ENCODE measurements at places on chromosomes 4 and X.

DNA sequence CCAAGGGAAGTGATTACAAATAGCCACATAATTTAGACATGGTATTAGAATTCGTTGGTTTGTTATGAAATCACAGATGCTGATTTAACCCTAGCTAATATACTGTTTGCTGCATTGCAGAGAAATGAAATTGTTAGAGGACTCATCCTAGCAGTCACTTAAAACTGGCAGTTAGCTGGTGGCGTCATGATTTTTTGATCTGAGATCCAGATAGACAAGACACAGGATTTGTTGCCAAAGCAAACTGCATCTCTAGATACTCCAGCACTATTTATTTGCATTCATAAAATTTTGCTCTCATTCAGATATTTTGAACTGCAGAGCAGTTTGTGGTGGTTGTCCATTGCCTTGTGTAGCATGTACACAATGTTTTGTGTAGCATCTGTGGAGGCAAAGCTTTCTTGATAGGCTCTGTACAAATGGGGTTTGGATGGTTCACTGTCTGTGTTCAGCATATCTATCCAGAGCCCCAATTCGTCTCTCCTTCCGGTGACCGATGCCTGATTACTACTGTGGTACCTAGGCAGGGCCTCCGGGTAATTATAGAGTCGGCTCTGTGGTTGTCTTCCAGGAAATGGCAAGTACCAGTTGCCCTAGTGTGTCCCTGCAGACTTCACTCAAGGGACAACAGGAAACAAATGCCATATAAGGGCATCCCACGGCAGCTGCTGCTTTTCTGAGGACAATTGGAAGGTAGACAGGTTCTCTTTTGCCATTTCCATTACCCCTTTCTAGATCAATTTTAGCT, 30.1 kb upstream of the SPARCL1 start:
- no peak for DNase-seq

GRCh38 chr4:152485726-152486276, 50.1 kb downstream of the FBXW7 start:
- DNase-seq, result no peak

DNA sequence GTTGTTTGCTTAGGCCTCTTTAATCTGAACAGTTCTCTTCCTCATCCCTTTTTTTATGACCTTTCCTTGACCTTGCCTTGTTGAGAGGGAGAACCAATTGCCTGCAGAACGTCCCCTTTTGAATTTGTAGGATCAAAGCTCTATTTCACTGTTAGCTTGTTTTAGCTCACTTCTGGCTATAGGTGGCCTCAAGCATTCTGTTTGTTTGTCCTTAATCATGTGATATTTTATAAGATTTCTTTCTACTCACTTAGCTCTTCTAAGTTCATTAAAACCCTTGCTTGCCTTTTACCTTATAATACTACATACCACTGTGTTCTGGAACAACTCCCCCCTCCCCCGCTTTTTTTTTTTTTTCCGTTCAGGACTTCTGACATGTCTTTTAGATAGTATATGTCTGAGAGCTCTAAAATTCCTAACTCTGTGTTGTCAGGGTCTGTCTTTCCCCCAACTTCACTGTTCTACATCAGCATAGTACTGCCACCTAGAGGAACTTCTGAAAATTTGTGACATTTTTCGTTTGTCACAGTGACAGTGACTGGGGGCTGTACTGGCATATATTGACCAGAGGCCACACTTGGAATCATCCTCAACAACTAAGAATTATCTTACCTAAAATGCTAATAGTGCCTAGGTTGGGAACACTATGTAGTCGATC, 128.5 kb downstream of the LARP7 start:
- DNase-seq, result no peak

GRCh38 chrX:117995378-117995777, 121.2 kb downstream of the KLHL13 start:
- no peak for DNase-seq

DNA sequence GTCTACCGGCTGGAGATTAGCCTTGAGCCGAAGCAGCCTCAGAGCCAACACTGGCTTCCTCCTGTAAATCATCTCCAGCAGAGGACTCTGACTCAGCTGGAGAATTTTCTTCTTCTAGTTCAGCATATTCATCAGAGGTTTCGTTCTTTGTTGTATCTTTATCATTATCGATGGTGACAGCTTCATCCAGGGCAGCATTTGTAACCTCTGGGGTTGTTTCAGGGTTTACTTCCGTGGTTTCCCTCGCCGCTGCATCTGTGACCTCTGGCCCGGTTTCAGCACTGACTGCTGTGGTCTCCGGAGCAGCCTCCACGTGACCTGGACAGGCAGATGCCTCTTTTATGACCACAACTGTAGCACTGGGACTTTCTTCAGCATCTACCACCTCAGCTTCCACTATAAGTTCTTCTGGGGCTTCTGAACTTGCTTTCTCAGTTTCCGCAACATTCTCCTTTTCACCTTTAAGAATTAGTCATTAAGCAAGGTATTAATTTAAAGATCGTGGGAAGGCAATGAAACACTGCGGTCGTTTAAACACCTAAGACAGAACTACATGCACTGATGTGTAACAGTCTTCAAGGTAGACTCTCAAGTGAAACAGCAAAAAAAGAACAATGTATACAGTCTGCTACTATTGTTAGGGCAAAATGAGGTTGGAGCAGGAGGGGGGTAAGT, 13.3 kb downstream of the MGARP start:
- DNase-seq, result peak; percentile 14

DNA sequence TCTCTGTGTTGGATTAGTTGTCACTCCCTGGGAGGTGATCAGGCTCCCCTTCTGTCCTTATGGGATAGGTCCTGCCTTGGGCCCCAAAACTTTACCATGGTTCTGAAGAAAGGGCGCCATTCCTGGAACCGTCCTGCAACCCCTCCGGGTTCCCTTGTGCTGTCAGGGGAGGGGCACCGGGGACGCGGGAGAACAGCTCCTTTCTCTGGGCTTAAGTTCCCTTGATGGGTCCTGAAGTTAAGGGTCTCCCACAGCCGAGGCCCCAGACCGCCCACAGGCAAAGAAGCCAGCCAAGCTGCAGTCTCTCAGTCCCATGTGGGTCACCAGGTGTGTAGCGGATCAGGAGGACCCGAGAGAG, 44.8 kb downstream of the UGT2A3 start:
- no peak for DNase-seq

DNA sequence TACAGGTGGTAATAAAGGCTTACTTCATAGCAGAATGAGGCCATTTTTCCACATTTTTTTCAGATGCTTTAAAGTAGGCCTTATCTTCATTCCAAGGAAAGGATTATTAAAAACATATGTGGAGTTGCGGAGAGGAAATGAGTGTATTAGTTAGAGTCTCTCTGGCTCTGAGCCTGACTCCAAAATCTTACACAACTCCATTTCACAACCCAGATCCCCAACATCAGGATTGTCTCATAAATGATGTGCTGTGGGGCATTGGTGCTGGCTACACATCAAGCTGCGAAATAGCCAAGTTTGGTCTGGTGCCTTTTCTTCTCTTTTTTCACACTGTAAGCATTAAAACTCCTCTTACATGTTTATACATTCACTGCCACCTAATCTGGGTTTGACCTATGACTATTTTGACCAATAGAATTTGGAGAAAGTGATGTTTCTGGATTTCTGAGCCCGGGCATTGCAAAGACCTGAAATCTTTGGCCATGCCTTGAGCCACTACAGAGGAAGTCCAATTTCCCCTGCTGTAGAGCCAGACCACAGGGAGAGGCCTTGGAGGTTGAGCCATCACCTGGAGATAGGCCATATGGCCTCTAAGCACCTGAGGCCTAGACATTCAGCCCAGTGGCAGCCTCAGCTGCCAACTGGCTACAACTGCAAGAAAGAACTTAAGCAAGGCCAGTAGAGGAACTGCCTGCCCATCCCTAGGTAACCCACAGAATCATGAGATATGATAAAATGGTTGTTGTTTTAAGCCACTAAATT, 16.7 kb upstream of the SOD3 start:
- DNase-seq, result no peak

DNA sequence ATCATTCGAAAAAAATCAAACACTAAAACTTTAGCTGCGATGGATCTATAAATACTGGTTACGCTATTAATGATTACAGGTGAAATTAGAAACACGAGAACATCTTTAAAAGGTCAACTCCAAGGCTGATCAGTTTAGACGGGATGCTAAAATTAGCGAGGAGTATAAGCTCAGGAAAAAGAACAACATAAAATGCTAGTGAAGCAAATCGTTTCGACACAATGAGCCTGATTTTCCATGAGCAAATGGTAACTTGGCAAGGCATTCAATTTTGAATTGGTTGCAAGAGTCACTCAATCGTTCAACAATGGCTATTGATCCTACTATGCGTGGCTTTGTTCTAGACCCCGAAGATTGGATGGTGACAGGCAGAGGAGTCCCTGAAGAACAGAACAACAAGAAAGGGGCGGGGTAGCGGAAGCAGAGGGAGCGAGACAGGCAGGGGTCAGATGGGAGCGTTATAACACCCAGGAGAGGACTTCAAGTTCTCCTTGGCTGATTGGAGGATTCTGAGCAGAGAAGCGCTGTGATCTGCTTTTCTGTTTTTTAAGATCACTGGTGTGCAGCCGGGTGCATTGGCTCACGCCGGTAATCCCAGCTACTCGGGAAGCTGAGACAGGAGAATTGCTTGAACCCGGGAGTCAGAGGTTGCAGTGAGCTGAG, 146.5 kb downstream of the RBM47 start:
- no peak for DNase-seq

GRCh38 chr4:125464146-125464545, 149.4 kb downstream of the FAT4 start:
- no peak for DNase-seq

DNA sequence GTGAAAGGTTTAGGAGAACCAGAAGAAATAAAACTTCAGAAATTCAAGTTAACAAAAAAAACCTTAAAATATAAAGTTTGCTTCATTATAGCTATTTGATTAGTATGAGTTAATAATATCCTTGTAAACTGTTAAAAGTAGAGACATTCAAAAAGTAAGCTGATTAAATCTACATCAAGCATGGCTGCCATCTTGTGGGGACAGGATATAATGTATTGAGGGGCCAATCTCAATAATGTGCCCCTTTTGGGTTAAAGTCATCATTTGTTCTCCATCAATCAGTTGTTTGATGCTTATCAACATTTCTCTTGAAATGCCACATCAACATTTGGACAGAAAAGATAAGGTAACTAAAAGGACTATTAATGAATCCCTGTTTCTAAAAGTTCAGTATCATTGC, 4.6 kb upstream of the GRID2 start:
- no peak for DNase-seq

DNA sequence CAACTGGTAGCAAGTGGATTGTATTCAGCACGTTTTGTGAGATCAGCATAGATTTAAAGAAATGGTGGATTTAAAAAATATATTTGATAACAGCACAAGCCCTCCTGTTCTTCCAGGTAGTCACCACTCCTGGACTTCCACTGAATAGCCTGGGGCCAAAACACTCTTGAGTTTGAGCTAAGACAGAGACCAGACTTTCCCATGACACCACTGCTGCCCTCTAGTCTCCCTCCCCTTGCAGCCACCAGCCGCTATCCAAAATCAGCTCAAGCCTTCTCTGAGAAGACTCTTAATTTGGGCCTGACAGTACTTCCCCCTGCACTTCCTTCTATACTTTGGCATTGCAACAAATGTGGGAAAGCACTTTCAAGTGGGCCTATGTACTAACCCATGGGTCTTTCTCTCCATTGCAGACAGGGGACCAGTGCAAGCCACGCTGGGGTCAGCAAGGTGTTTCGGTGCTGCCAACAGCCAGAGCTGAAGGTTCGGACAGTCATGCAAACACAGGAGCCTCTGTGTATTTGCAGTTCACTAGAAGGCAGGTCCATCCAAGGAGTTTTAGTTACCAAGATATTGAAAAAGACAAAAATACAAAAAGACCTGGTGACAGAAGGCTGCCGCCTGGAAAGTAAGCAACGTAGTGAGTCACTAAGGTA, 40.5 kb upstream of the KLHL13 start:
- no peak for DNase-seq

Measured in activated gamma-delta T cell (primary cell).